RWPE2 (cell line): ENCODE measurements at places on chromosomes 13 and 19.

- DNase-seq: no peak
Observed at GRCh38 chr13:50951366-50951765, 41.8 kb downstream of the RNASEH2B start.

- DNase-seq: no peak
Observed at GRCh38 chr13:94261163-94261562, 218.3 kb downstream of the DCT start.

GRCh38 chr13:43911278-43911677, 31.6 kb downstream of the LACC1 start:
- DNase-seq: no peak

GRCh38 chr19:8252922-8253589, 43.9 kb downstream of the CERS4 start:
- no peak for DNase-seq

DNA sequence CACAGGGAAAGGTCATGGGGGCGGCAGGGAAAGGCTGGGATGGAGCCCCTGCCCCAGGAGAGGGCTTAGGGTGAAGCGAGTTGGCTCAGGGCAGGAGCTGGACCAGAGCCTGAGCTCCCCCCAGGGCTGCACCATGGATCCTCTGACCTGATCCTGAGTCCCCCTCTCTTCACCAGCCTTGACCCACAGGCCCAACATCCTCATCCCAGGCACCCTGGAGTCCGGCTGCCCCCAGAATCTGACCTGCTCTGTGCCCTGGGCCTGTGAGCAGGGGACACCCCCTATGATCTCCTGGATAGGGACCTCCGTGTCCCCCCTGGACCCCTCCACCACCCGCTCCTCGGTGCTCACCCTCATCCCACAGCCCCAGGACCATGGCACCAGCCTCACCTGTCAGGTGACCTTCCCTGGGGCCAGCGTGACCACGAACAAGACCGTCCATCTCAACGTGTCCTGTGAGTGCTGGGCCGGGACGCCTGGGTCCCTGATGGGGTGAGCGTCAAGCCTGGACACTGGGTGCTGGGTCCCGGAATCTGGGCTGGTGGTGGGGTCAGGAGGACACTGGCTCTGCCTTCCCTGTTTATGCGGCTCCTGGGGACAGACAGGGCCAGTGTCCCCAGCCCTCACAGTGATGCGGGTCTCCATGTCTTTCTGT, 842 bp downstream of the SIGLEC9 start:
- DNase-seq: no peak

- no peak for DNase-seq
Observed at GRCh38 chr13:112735791-112736190, 46.0 kb downstream of the ATP11A start.

- no peak for DNase-seq
Observed at GRCh38 chr13:27211771-27212364, 39.5 kb upstream of the RPL21 start.

DNA sequence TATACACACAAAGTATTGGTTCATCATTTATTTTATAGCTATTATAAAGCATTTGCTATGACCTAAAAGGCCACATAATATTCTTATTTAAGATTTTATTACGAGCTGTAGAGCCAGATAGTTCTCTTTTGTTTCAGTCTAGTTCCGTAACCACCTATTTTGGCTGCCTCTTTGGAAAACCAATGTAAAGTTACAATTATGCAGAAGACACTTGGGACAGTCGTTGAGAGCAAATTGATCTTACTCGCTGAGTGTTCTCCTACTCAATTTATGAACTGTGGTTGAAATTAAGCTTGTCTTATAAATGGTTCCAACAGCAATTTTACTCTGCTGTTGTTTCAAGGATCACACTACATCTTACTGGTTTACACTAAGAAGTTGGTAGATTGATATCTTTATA, 122.3 kb downstream of the SLC7A1 start:
- no peak for DNase-seq

DNA sequence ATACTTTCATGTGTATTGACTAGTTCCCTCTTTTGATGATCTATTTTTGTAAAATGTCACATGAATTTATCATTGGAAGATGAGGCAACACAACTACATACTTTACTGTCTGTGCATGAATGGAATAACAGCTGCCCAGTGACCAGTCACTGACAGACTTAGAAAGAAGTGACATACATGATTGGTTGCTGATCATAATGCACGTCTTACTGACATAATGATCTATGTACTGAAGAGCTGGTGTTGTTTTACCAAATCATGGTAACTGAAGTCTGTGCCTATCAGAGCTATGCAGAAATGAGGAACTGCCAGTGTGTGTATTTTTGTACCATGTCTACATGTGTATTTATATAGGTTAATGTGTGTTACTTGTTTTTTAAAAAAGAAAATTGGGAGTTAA, 26.5 kb downstream of the GPR18 start:
- DNase-seq: no peak

GRCh38 chr19:22604571-22605274, 29.4 kb upstream of the ZNF492 start:
- no peak for DNase-seq

GRCh38 chr19:13018035-13018914, 23.0 kb downstream of the NFIX start:
- no peak for DNase-seq

GRCh38 chr19:48325265-48325910, at the start of gene EMP3:
EMP3 (plus strand) TSS chr19:48325552; CDS start chr19:48326845, 1,293 bp downstream.
- peak; percentile 85 for DNase-seq

DNA sequence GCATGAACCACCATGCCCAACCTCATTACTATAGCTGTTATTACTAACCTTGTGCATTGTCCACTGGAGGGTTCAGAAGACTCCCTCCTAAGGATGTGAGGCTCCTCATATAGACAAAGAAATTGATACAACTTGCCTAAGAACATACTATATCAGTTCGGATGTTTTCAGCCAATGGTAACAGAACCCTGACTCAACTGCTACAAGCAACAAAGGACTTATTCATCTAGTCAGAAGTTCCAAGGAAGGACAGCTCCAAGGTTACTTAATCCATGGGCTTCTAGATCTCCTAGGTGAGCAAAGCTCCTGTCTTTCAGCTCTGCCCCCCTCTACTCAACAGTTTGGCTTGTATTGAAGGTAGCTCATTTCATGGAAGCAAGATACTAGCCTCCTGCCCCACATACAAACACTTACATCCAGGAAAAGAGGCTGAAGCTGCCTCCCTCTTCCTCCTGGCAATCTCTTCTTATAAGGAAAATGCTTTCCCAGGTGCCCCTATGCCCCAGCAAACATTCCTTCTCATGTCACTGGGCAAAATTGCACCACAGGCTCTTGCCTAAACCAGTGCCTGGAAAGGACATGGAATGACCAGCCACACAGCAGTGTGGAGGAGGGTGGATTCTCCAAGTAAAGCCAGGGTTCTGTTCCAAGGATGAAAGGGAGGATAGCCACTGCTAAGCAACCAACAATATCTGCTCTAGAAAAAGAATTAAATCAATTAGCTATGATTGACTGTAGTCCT, 497.8 kb downstream of the FOXO1 start:
- no peak for DNase-seq

GRCh38 chr13:24006520-24007248, 109.4 kb upstream of the C1QTNF9B start:
- no peak for DNase-seq

DNA sequence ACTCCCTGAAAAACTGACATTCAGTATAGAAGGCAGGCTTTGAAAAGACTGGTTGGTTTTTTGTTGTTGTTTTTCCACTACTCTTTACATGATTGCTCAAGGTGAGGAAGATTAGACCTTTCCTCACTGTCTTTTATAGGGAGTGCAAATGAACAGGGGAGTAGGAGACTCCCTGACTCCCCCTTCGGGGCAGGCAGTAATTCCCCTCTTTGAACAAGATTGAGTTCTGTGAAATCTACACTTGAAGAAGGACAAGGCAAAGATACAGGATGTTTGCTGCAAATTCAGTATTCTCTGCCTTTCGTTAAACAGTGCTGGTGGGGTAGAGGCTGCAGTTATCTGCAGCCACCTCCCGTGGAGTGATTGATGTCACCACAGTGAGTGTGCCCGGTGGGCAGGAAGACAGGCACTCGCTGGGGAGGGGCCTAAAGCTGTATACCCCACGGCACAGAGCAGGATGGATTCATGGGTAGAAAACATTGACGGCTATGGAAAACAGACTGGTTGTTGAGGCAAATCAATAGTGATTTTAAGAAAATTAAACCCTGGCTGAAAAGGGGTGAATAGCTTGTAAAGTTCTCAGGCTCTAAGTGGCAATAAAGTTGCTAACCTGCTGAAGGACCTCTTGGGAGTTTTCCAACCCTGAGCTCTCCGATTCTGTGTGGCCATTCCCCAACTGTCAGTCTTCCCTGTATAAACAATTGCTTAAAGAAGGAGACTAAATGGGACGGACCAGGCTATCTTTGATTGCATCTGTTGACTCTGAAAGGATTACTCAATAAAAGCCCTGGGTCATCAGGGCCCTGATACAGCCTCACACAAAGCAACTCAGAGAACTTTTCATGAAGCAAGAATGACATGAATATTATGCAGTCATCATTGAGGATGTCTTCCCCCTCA, 308.3 kb downstream of the TBC1D4 start:
- no peak for DNase-seq

DNA sequence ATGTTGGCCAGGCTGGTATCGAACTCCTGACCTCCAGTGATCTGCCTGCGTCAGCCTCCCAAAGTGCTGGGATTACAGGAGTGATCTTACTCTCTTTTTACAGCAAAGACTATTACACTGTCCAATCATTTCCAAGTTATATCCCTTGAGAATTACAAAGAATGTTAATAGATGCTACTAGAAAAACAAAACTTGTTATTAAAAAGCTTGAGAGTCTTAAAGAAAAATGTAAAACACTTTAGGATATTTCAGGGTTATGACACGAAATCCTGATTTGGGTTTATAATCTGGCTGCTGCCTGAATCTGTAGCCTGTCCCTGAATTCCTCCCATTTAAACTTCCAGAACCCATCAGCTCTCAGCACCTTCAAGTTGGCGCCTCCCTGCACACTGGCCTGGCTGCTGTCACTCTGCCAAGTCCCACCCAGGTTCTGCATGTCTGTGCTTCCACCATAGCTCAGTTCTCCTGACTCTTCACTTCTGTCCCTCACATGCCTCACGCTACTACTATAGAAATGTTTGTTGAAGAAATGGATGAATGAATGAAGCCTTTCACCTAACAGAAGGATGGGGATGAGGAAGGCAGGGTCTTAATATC, 55.8 kb upstream of the RFXAP start:
- DNase-seq: no peak

- no peak for DNase-seq
Observed at GRCh38 chr13:73901324-73902068, 232.7 kb downstream of the KLF12 start.

- no peak for DNase-seq
Observed at GRCh38 chr13:26813321-26813979, 52.9 kb upstream of the GPR12 start.

- no peak for DNase-seq
Observed at GRCh38 chr19:42357290-42357689, 31.9 kb downstream of the MEGF8 start.

GRCh38 chr19:48624067-48624594, 4.8 kb downstream of the SPHK2 start:
- peak; percentile 97 for DNase-seq

DNA sequence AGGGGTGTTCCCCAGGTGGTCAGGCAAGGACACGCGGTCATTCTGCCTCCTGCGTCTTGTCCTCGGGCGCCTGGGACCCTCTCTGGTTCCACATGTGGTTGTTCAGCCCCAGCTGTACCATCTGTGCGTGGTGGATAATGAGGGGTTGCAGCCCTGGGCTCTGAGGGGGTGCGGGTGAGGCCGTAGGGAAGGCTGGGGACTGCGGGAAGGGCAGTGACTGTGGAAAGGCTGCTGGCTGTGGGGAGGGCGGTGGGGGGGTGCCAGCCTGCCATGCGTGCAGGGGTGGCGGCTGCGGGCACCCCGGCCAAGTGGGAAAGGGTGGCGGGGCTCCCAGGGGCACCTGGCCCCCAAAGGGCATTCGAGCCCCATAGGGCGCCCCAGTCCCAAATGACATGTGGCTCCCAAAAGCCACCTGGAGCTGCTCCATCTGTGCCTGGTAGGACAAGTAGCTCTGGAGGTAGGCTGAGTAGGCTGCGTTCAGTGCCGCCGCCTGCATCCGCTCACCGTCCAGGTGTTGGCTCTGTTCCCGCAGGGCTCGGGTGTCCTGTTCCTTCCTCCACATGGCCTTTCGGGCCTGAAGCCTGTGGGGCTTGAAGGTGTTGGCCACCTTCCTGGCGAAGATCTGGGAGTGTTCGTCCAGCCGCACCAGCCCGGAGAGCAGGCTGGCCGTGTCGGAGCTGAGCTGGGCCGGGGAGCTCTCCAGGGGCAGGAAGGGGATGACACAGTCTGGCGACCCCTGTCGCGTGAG, 15.1 kb downstream of the TICAM1 start:
- DNase-seq: no peak

GRCh38 chr13:114059946-114060860, 72.2 kb downstream of the RASA3 start:
- DNase-seq: no peak

GRCh38 chr19:39385629-39386411, 5.1 kb downstream of the PAF1 start:
- DNase-seq: no peak
